Tibial nerve (tissue), 4 donors: ENCODE measurements at places on chromosomes 12 and 14. TPM values are rescaled to one million over a fixed set of nuclear protein-coding genes. Genes with fewer than 3 reads are reported as not detected.

DNA sequence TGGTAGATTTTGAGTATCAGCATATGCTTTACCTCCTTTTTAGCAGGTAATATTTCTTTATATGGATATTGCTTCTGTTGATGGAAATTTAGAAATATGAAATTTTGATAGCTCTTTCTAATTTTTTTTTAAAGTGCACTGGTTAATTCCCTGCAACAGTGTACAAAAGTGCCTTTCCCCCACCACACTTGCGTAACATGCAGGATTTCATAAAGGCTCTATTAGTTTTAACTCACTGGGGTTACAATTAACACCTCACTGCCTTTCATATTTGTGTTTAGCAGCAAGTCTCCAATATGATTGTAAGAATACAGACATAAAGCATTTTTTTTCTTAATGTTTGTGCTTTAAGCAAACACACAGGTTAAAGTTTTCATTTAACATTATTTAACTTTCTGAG lies 25.6 kb downstream of the MNAT1 start:
- peaks cover 8% of the 10 kb centered on the region for H3K4me1 ChIP-seq
- no peak for DNase-seq
- H3K27ac ChIP-seq = no peak overlapping the region
- H3K36me3 ChIP-seq = no peaks in the 10 kb centered on the region

GRCh38 chr12:254039-254438 lies 8.6 kb downstream of the SLC6A13 start:
- DNase-seq = no peak
- H3K27me3 ChIP-seq = no peaks in the 10 kb centered on the region
- H3K4me3 ChIP-seq = no peak overlapping the region
- H3K36me3 ChIP-seq = no peaks in the 10 kb centered on the region

- no peaks in the 10 kb centered on the region for H3K36me3 ChIP-seq
- no peak overlapping the region for H3K27ac ChIP-seq
- DNase-seq = no peak
- peaks cover 27% of the 10 kb centered on the region for H3K4me1 ChIP-seq
- H3K4me3 ChIP-seq = no peak overlapping the region
These were observed 60.4 kb upstream of the MANSC4 start for GRCh38 chr12:27840229-27840999.

GRCh38 chr12:24772813-24773212 lies 176.1 kb downstream of the BCAT1 start:
- H3K27me3 ChIP-seq = no peaks in the 10 kb centered on the region
- H3K4me3 ChIP-seq = no peak overlapping the region
- no peaks in the 10 kb centered on the region for H3K4me1 ChIP-seq
- no peak for DNase-seq

DNA sequence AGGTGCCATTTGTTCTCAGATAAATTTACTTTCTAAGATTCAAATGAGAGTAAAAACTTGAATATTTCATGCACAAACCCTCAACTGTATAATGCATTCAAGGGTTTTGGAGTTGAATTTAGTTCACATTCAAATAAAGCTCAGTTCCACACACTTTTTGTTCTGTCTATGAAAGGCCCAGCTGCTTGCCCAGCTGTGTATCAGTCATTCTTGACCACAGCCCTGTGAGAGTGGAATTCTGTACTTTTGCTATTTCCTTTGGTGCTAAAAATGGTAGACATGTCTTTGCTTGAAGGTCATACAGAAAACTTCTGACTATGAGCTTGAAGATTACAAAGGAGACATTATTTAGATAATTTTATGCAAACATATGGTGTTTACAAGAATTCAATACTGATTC lies 110.4 kb downstream of the KCNC2 start:
- H3K4me3 ChIP-seq = no peak overlapping the region
- H3K36me3 ChIP-seq = no peaks in the 10 kb centered on the region
- H3K27ac ChIP-seq = no peak overlapping the region
- H3K4me1 ChIP-seq = no peaks in the 10 kb centered on the region
- H3K27me3 ChIP-seq = no peaks in the 10 kb centered on the region
- no peak for DNase-seq

DNA sequence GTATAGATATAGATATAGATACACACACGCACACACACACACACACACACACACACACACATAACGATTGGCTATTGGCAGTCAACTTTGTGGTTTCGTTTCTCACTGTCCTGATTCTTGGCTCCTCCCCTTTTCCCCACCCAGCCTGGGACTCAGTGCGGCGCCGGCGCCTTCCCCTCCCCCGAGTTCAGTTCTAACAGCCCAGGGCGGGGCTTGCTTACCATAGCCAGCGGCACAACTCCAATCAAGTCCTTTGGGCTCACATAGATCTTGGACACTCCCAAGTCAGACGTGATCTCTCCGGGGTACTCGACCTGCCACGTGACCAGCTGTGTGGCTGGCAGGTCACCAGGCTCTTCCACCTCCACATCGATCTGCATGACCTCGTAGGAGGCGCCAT lies 484.1 kb downstream of the GLT1D1 start:
- no peak overlapping the region for H3K27ac ChIP-seq
- H3K4me3 ChIP-seq = no peak overlapping the region
- no peak for DNase-seq

GRCh38 chr14:50714450-50715073 lies 46.5 kb upstream of the SAV1 start:
- H3K27me3 ChIP-seq = no peaks in the 10 kb centered on the region
- H3K36me3 ChIP-seq = no peaks in the 10 kb centered on the region
- peak; percentile 46 for DNase-seq

DNA sequence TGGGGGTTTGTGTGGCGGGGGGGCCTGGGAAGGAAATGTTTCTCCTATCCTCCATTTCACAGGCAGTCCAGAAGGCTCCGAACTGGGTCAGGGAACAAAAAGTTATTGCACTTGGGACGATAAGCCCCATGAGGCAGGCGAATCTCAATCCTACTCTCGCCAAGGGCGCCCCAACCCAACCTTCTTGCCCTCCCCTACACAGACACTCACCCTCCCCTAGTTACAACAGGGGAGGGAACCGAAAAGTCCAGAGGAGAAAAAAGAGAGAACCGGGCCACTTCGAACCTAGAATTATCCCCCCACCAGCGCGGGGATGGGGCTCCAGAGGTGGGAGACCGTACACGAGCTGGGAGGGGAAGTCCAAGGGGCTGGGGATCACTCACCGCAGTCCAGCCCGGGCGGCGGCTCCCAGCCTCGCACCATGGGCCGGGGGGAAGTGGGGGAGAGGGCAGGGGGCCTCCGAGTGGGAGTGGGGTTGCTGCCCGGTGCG lies 357 bp downstream of the HOMEZ start:
- H3K4me3 ChIP-seq = peak overlapping the region; percentile 60
- H3K36me3 ChIP-seq = no peaks in the 10 kb centered on the region
- peaks cover 27% of the 10 kb centered on the region for H3K4me1 ChIP-seq
- peak overlapping the region; percentile 98 for H3K27ac ChIP-seq
- DNase-seq = no peak
- no peaks in the 10 kb centered on the region for H3K27me3 ChIP-seq

GRCh38 chr12:89245090-89245489 lies 107.2 kb downstream of the DUSP6 start:
- DNase-seq = no peak
- H3K27ac ChIP-seq = no peak overlapping the region
- no peaks in the 10 kb centered on the region for H3K4me1 ChIP-seq

GRCh38 chr14:92513966-92514843 lies 624 bp downstream of the RIN3 start:
- H3K27me3 ChIP-seq = peaks cover 8% of the 10 kb centered on the region
- no peak for DNase-seq
- H3K27ac ChIP-seq = peak overlapping the region; percentile 87
- H3K36me3 ChIP-seq = no peaks in the 10 kb centered on the region
- H3K4me1 ChIP-seq = no peaks in the 10 kb centered on the region
- H3K4me3 ChIP-seq = peak overlapping the region; percentile 46

DNA sequence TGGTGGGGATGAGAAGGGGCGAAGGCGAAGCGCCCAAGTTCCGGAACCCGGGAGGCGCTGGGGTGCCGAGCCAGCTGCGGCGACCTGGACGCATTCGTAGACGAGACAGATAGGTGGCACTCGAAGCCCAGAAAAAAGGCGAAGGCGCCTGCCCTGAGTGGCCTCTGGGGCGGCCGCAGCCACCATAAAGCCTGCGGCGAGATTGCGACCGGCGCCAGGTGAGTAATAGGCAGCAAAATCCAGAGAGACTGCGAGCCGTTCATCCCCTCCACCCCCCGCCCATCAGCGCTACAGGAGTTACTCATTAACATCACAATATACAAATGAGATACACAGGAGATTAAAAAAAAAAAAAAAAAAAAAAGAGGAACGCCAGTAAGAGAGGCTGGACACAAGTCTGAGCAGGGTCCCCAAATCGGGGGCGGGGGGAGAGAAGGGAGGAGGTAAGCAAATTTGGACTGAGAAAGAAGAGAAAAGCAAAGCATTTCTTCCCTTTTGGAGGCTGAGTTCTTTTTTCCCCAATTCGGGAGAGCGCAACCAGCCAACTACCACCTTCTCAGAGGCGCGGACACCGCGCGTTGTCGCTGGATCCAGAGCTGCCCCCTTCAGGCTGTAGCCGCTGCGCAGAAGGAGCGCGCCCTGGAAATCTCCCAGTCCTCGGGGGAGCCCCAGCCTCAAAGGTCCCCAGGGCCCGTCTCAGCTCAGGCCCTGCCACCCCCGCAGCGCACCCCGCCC lies 15.7 kb downstream of the TBX3 start:
- peaks cover 53% of the 10 kb centered on the region for H3K4me1 ChIP-seq
- peak overlapping the region; percentile 55 for H3K27ac ChIP-seq
- DNase-seq = peak; percentile 56
- H3K4me3 ChIP-seq = peak overlapping the region; percentile 34

DNA sequence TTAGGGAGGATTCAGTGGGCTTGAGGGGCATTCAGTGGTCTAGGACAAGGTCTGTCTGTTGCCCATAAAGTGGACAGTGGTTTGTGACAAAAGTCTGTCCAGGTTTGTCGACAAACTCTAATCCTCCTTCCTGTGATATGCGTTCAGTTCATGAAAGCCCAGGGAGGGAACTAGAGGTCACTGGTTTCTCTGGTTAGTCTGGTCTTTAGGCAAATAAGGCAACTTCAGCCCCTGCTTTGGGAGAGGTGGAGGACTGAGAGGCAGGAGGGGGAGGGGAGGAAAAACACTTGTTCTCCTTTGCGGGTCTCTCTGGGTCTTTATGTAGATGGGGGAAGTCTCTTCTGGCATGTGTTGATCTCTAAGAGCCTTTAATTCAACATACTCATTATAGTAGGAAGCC lies 235.1 kb upstream of the PWP1 start:
- no peak overlapping the region for H3K27ac ChIP-seq
- no peaks in the 10 kb centered on the region for H3K4me1 ChIP-seq

GRCh38 chr14:73958591-73958990 lies 8.5 kb downstream of the COQ6 start:
- H3K27ac ChIP-seq = no peak overlapping the region
- no peak overlapping the region for H3K4me3 ChIP-seq
- no peaks in the 10 kb centered on the region for H3K27me3 ChIP-seq
- DNase-seq = no peak
- peaks cover 98% of the 10 kb centered on the region for H3K36me3 ChIP-seq

- H3K27me3 ChIP-seq = no peaks in the 10 kb centered on the region
- no peak for DNase-seq
- no peaks in the 10 kb centered on the region for H3K36me3 ChIP-seq
- H3K27ac ChIP-seq = no peak overlapping the region
- no peak overlapping the region for H3K4me3 ChIP-seq
- no peaks in the 10 kb centered on the region for H3K4me1 ChIP-seq
These were observed 192.3 kb downstream of the ANO6 start for GRCh38 chr12:45407981-45408728.

- no peak overlapping the region for H3K4me3 ChIP-seq
- no peak overlapping the region for H3K27ac ChIP-seq
- no peak for DNase-seq
- no peaks in the 10 kb centered on the region for H3K27me3 ChIP-seq
These were observed 10.4 kb downstream of the OSBPL8 start for GRCh38 chr12:76549131-76549530.

- H3K36me3 ChIP-seq = no peaks in the 10 kb centered on the region
- H3K4me1 ChIP-seq = no peaks in the 10 kb centered on the region
- H3K4me3 ChIP-seq = no peak overlapping the region
- H3K27ac ChIP-seq = no peak overlapping the region
- no peak for DNase-seq
These were observed 126.1 kb downstream of the KCNK10 start for GRCh38 chr14:88196925-88197324.

- peak overlapping the region; percentile 83 for H3K4me3 ChIP-seq
- H3K4me1 ChIP-seq = peaks cover 18% of the 10 kb centered on the region
- DNase-seq = peak; percentile 9
These were observed 615 bp downstream of the DDX51 start for GRCh38 chr12:132143336-132144071.

DNA sequence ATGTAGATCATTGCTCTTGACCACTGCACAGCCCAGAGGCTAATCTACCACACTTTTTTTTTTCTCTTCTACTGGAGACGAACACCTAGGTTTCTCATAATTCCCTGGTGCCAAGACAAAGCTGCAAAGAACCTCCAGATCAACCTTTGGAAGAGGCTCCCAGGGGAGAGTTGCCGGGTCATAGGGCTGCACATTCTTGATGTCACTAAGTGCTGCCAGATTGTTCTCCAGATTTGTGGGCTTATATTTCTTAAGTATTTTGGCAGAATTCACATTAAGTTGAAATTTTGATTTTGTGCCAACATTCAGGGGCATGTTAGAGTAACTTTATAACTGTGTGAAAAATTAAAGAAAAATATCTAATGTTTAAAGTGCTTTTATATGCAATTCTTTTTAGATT lies 13.5 kb upstream of the PDZRN4 start:
- DNase-seq = no peak
- H3K27ac ChIP-seq = no peak overlapping the region
- H3K4me3 ChIP-seq = no peak overlapping the region
- no peaks in the 10 kb centered on the region for H3K27me3 ChIP-seq
- H3K4me1 ChIP-seq = peaks cover 5% of the 10 kb centered on the region

DNA sequence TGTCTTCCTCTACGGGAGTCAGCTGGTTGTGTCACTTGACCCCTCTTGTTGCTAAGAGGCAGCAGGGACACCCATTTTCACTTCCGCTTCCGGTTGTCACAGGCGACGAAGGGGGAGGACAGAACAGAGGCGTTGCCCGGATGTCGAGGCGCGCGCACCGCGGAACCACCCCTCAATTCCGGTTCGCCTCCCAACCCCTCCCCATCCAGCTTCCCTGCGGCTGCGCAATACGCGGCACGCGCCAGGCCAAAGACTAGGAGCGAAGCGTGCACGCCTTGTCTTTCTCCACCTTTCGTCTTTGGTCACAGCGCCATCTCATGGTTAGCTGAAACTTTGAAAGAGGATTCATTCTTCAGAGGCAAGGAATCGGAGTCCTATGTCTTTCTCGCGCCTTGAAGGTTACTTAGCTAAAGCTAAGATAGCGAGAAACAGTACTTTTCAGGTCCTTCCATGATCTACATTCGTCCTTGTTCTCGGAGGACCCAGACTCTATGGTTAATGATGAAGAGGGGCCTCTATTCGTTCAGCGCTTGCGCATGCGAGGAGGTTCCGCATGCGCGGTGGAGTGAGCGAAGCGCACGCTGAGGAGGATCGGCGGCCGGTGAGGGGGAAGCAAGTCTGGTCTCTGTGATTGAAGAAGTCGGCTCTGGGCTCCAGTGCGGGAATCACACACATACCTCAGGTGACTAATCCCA lies at the start of the genes ATP6V1D and EIF2S1:
Gene ATP6V1D, minus strand, starts transcription at position 30 of the 695 bp plus-strand sequence. CDS start 106 bp downstream, outside the sequence.
Gene EIF2S1, plus strand, starts transcription at position 554 of the 695 bp plus-strand sequence. CDS start 4,440 bp downstream, outside the sequence.
- H3K27ac ChIP-seq = peak within 1 kb of the TSS; percentile 80
- no peaks in the 10 kb centered on the region for H3K36me3 ChIP-seq
- H3K27me3 ChIP-seq = no peaks in the 10 kb centered on the region
- H3K4me1 ChIP-seq = peaks cover 34% of the 10 kb centered on the region
- peak within 1 kb of the TSS; percentile 73 for H3K4me3 ChIP-seq

- no peak overlapping the region for H3K4me3 ChIP-seq
- peaks cover 10% of the 10 kb centered on the region for H3K36me3 ChIP-seq
- no peak overlapping the region for H3K27ac ChIP-seq
- DNase-seq = no peak
- no peaks in the 10 kb centered on the region for H3K4me1 ChIP-seq
These were observed 45.9 kb downstream of the SLC25A47 start for GRCh38 chr14:100369019-100369418.

Gene CLEC4D
- not detected for total RNA-seq

Gene CLEC12A
- not detected for total RNA-seq

Gene SPIC
- not detected for total RNA-seq

Gene GALNT6
- total RNA-seq = 6.3 TPM

Gene PRH2
- 2.0 TPM for total RNA-seq

Gene HOXC9
- 4.4 TPM for total RNA-seq

Gene TRHDE
- total RNA-seq = 11.1 TPM
